Activated T-cell treated with anti-CD3 and anti-CD28 coated beads for 48 hours (primary cell): ENCODE measurements at places on chromosomes 6 and 20.

GRCh38 chr6:140366991-140367390 lies 992.5 kb upstream of the CITED2 start:
- DNase-seq, result no peak

GRCh38 chr6:8084586-8084985 lies 17.8 kb downstream of the EEF1E1 start:
- no peak for DNase-seq

DNA sequence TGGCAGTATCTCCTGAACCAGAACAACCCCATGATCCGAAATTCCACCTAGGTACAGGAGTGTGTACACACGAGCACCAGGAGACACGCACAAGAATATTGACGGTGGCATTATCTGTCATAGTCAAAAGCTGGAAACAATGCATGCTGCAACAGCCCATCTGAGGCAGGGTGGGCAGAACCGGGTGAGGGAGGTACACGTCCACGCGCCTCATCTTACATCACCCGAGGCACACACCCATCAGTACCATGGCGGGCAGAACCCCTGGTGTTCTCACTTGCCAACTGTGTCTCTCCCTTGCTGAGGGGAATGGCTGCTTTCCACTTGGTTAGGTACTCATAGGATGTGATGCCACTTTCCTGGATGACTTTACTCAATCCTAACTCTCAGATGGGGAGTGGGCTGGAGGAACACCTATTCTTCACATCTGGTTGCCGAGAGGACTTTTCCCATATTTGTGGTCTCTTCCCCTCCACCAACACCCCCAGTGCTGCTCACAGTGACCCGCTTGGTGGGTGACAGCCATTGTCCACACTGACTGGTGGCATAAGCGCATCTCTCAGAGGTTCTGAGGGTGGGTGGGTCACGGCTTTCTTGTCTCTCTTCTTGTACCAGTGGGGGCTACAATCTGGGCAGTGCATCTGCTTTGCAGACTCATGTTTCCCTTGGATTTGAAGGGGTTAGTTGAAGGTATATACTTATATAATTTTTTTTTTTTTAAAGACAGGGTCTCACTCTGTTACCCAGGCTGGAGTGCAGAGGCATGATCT lies 13.5 kb downstream of the PPP1R3G start:
- DNase-seq, result no peak

DNA sequence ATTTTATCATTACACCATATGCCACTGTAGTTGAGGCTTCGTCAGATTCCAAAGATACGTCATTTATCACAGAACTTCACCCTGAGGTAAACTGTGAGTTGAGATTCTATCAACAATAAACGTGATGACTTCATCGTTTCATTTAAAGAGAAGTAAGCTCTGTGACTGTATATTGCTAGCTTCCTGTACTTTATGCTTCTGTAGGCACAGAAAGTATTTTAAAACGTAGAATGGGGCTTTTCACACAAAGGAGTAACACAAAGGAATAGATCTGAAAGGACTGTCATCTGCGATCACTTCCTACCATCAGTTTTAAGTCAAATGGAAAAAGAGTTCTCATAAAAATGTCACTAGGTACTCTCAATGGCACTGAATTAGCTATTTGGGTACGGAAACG lies 234.4 kb upstream of the MCHR2 start:
- no peak for DNase-seq

GRCh38 chr6:18042536-18043145 lies 55.2 kb upstream of the KIF13A start:
- DNase-seq, result no peak

- no peak for DNase-seq
These were observed 67.1 kb downstream of the ESF1 start for GRCh38 chr20:13717631-13718044.

GRCh38 chr6:98832284-98833056 lies 1.9 kb upstream of the POU3F2 start:
- DNase-seq, result no peak

GRCh38 chr6:107228754-107229153 lies 113.4 kb upstream of the BEND3 start:
- no peak for DNase-seq

DNA sequence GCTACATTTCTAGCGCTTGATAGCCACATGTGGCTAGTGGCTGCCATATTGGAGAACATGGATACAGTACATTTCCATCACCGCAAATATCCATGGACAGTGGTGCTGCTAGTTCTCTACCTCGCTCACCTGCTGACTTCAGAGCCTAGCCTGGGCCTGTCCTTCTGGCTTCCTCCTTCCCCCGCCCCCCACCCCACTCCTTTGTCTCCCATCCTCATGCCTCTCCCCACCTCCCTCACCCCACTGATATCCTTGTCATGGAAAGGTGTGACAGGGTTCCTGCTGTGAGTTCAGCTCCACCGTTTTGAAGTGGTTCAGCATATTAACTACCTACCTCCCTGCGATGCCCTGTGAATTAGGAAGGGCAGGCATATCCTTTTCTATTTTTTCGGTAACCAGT lies 14.2 kb downstream of the NKX2-2 start:
- DNase-seq, result no peak

DNA sequence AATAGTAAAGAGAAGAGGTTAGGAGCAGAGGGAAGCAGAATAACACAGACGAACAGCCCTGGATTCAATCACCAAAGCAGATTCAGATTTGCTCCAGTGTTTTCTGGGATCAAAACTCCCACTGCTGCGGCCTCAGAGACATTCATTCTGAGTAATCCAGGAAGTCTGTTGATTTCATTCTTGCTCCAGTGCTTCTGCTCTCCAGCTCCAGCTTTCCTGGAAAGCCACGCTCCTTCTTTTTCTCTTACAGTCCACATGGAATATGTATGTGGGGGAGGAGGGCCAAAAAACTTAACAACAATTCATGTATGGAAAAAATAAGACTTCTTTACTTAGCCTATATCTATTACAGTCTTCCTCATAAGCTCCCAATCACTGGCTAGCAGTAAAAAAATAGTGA lies 26.4 kb upstream of the UST start:
- no peak for DNase-seq

DNA sequence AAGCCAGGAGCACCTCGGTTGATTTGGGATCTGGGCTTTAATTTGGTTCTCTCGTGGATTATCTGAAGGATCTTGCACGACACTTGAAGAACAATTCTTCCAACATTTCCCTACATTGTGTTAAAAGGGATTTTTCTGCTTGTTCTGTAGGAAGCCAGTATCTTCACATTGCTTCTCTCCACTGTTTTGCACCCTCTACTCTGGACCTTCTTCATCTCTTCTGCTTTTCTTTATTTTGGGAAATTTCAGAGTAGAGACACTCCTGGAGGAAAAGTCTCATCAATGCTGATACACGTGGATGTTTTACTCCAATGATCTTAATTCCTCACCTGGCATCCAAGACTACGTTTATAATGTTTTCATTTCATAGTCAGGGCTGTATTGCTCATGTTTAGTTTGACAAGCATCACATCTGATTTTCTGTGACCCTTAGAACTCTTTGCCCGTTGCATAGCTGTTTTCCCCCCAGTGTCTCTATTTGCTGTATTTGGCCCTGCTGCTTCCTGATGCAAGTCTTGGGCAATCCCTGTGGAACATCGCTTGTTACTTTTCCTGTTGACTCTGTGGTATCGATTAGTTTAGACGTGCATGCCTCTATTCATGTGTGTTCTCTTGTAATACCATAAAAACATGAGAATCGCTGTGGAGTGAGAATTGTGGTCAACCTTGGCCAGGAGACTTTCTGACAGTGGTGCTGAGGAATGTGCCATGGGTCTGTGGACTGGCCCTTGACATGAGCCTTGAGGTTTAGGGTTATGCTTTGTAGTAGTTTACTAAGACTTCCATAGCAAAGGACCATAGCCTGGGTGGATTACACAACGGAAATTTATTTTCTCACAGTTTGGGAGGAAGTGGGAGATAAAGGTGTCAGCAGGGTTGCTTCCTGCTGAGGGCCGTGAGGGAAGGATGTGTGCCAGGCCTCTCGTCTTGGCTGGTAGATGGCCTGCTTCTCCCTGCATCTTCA lies 12.5 kb downstream of the PLCB1 start:
- DNase-seq, result no peak

- DNase-seq, result no peak
These were observed 109.0 kb upstream of the TRAF3IP2 start for GRCh38 chr6:111714416-111715270.

GRCh38 chr20:25054096-25054820 lies 3.7 kb downstream of the ACSS1 start:
- no peak for DNase-seq

DNA sequence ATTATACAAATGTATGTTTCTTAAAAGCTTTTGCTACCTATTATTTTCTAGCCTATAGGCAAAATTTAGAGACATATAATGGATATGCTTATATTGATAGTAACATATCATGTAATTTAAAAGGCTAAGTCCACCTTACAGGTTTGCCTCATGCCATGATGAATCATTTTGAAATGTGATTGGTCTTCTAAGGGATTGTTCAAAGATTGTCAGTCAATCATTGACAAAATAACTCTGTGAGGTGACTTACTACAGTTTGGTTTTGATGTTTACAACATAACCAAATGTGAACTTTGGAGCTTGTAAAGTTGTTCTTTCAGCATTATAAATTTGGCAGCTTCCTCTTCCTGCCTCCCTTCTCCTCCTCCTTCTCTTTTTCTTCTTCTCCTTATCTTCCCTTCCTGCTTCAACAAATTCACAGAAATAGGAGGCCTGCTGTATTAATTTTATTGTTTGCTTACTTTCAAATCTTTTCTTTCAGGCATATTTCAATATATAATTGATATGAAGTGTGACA lies 39.7 kb upstream of the ZFP64 start:
- no peak for DNase-seq

- no peak for DNase-seq
These were observed 31.9 kb upstream of the EIF2S2 start for GRCh38 chr20:34143951-34144350.

DNA sequence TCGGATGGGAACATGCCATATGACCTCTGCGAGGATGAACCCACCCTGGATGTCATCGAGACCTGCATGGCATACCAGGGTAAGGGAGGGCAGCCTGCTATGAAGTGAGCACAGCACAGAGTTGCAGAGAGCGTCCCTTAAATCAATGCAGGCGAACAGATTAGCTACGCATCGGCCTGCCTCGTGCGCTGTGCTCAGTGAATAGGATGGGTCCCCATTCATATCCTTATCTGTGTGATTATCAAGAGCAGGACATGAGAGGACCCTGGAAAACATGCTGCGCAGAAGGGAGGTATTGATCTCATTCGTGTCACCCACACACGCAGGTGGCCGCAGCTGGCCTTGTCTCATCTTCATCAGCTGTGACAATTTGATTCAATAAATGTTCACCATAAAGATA lies 25.6 kb upstream of the FAM83D start:
- DNase-seq, result no peak

- no peak for DNase-seq
These were observed 223.6 kb downstream of the EYA2 start for GRCh38 chr20:47118206-47118605.

DNA sequence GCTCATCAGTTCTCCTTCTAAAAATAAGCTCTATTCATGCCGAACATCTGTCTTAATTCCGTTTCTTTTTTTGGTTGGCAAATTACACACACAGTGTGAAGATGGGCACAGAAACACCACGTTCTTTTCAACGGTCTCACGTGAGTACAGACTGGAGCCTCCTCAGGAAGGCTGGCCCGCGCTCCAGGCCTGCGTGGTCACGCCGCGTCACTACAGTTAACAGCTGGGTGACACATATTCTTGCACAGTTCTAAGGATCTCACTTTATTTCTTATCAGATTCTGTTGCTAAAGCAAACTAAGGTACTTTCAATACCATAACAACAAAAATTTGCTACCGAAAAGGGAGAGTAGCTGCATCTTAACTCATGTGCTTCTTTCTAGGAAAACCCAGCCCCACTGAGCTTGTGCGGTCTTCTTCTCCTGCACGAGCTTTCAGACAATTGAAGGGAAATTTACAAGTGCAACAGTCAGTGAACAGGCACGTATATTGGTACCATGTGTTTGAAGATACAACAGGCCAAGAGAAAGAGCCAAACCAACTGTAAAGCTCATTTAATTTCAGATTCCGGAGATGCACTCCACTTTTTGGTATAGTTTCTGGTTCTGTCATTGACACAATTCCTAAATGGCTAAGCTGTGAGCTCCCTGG lies 55.6 kb upstream of the MPC1 start:
- no peak for DNase-seq

GRCh38 chr20:11726026-11726425 lies 191.7 kb upstream of the BTBD3 start:
- no peak for DNase-seq

DNA sequence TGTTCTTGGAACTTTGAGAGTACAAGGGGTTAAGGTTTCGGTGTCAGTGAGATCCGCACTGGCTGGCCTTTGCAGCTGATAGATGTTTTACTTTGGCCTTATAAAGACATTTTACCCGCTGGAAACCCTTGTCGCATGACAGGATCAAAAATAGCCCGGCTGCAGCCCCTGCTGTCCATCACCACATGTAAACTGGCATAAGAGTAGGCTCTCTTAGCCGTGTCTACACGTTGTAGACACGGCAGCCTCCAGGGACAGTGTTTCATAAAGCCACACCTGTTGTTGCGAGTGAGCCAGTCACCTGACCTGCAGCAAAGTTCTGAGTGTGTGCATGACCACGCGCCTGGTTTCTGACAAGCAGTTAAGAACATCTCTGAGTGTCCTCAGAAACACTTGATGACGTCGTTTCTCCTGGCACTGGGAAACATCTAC lies 8.5 kb downstream of the RBM24 start:
- no peak for DNase-seq

DNA sequence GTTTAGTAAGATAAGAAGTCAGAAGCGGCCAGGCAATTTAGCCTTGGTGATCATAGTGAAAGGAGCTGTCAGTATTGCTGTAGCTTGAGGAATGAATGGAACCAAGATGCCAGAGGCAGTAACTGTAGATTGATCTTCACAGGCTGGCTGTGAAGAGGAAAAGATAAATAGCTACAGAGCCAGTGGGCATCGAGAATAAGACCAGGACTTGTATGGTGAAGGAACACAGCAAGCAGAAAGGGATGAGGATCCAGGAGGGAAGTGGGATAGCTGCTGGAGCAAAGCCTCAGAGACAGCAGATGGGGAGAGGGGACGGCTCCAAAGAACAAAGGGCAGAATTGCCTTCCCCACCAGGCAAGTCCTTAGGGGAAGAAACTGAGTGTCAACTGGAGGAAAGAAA lies 294.4 kb upstream of the PLN start:
- no peak for DNase-seq

DNA sequence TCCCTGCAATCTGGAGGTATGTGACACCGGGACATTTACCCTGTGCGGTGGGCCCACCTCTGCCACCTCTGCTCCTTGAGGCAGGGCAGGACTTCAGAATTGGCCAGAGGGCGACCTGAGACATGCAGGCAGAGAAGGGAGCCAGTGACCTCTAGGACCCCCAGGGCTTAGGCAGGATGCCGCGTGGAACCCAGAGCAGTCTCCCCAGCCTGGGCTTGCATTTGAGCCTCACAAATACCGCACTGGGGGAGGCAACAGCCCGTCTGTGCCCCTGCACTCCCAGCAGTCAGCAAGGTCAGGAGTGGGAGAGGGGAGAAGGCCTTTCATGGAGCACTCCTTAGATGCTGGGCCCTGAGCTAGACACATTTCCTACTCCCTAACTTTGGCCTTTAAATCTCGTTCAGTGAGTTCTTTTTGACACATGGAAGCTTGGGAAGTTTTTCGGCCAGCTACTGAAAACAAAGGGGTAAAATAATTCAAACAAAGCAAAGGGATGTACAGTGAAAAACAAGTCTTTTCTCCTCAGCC lies 41.7 kb downstream of the C20orf203 start:
- no peak for DNase-seq
